Kidney (tissue), 22 donors: ENCODE measurements at places on chromosomes 5 and 9.

- no peak for DNase-seq
Measured at GRCh38 chr5:10365782-10366181, 12.3 kb downstream of the MARCHF6 start.

GRCh38 chr5:65938256-65938655 is 11.9 kb downstream of the ERBIN start:
- DNase-seq, result no peak

DNA sequence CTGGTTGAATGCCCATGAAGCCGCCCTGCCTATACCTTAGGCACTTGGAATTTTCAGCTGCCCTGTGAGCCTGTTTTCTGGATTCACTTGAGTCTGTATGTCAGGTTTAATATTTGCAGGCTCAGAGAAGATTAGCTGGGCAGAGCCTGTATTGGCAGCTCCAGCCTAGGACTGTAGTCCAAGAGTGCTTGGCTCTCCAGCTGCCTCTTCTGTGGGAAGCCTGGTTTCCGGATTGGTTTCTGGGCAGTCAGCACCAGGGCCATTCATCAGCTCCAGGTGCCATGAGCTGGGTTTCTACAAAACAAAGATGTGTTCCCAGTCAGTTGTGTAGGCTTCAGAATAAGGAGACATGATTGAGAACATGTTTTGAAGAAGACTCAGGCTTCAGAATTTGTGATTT is 90.1 kb downstream of the ARHGAP26 start:
- DNase-seq, result no peak

GRCh38 chr5:95934207-95934804 is 27.3 kb downstream of the ELL2 start:
- DNase-seq, result no peak

GRCh38 chr9:136014147-136014923 is 53.2 kb upstream of the UBAC1 start:
- no peak for DNase-seq

GRCh38 chr5:32302835-32303754 is 9.6 kb downstream of the MTMR12 start:
- peak; percentile 68 for DNase-seq

DNA sequence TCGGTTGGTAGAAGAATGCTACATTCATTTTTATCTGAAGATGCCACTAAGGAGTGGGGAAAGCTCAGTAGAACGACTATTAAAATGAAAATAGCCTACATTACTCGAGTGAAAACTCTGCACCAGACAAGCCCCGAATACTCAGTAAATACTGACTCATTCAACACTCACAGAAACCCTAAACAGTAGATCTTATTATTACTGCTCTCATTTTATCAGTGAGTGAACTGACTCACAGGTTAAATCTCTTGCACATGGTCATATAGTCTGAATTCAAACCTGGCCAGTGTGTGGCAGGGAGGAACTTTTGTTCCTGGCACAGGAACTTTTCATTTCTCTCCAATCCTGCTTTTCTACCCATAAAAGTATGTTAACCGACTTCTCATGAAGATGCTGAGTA is 9.6 kb upstream of the PAPPA start:
- DNase-seq, result no peak

DNA sequence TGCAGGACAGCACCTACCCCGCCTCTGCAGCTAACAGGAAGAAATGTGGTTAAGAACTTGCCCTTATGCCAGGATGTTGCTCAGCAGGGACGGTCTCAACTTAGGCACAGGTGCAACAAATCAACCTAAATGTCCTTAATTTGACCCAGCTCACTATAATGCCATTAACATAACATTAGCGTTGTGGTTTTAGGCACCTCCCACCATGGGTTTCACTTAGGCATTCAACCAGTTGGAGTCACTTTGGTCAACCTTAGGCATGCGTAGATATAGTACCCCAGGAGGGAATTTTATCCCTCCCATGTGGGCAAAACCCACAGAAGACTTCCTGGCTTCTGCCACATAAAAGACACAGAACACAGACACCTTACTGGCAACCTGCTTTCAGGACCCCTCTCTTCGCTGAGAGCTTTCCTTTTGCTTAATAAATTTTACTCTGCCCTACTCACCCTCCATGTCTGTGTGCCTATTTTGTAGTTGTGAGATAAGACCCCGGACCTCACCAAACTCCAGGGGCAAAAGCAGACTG is 8.7 kb upstream of the ERAP1 start:
- no peak for DNase-seq

- no peak for DNase-seq
Measured at GRCh38 chr9:78566948-78567675, 270.2 kb downstream of the PSAT1 start.

DNA sequence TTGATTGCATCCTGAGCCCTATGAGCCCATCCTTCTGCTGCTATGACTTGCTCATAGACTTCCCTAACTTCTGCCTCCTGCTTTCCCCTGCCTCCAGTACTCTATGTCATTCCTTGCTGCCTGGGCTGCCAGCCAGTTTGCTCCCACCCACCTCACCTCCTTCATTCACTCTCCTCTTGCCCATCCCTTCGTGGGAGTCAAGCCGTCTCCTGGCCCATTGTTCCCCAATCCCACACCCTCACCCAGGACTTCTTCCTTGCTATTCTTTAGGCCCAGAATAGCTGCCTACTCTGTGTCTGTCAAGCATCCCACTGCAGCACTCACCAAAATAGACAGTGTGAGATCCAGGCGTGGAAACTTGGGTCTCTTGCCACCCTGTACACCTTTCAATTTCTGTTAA is 131.0 kb downstream of the RASGRF2 start:
- no peak for DNase-seq

- no peak for DNase-seq
Measured at GRCh38 chr9:132993511-132993939, 15.0 kb downstream of the GFI1B start.

DNA sequence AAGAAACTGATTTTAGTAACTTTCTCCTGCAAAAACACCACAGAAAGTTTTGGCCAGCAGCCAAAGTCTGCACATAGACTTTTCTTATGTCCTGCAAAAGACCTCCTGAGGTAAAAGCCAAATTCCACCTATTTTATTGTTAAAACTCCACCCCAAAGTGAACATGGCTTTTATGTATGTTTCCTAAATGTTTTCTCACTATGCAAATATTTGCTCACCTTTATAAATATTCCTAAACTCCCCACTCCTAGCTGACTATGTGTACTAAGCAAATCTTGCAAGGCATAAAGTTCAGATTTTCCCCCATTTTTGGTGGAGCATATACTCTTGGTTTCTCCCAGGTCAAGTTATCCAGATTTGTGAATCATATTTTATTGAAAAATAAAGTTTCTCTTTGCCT is 446.2 kb downstream of the DNAH5 start:
- no peak for DNase-seq

- no peak for DNase-seq
Measured at GRCh38 chr5:138978080-138978479, 102.9 kb upstream of the LRRTM2 start.

- no peak for DNase-seq
Measured at GRCh38 chr9:105369911-105370310, 77.9 kb upstream of the FSD1L start.

DNA sequence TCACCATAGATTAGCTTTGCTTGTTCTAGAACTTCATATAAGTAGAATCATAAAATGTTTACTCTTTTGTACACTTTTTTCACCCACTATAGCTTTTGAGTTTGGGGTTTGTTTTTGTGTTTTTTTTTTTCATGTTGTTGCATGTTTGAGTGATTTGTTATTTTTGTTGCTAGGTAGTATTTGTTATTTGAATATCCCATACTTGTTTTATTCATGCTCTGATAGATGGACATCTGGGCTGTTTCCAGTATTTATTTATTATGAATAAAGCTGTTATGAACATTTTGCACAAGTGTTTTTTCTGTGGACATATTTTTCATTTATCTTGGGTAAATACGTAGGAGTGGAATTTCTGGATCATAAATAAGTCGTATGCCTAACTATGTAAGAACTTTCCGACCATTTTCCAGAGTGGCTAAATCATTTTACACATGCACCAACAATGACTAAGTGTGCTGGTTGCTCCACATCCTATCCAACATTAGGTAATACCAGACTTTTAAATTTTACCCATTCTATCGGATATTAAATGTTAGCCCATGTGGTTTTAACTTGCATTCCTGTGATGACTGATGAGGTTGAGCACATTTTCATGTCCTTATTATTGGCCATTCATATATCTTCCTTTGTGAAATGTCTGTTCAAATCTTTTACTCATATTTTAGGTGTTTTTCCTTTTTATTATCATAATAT is 69.1 kb upstream of the NR4A3 start:
- no peak for DNase-seq

DNA sequence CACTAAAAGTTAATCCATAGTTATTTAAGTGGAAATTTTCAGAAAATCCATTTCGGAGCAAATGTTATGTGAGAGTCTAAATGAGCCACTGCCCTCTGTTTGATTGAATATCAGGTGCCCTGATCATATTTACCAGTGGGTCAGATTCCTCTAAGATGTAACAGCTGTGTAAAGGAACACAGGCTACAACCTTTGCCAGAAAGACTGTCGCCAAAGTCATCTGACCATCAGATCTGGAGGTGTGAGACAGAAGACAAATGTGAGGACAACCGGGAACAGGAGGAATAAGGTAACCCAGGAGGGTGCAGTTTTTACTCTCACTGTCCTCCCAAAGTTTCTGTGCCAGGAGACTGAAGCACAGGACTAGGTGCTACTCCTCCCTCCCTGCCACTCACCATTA is 90.8 kb downstream of the CAAP1 start:
- no peak for DNase-seq

DNA sequence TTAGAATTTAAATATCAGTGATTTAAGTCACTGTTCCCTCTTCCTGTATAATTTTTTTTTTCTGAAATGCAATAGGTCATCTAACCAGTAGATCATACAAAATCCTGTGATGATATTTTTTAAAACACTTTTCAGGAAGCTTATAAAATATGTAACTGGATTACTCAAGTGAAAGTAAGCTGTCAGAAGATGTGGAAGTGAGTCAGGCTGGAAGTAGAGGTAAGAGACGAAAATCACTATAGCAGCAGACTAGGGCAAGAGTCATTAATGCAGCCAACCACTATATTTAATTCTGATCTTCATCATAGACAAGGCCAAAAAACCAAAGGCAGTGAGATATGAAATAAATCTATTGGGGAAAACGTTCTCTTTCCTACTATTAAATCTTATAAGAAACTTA is 65.7 kb upstream of the C6 start:
- DNase-seq, result no peak

GRCh38 chr5:93735378-93735777 is 6.0 kb downstream of the POU5F2 start:
- peak; percentile 34 for DNase-seq

DNA sequence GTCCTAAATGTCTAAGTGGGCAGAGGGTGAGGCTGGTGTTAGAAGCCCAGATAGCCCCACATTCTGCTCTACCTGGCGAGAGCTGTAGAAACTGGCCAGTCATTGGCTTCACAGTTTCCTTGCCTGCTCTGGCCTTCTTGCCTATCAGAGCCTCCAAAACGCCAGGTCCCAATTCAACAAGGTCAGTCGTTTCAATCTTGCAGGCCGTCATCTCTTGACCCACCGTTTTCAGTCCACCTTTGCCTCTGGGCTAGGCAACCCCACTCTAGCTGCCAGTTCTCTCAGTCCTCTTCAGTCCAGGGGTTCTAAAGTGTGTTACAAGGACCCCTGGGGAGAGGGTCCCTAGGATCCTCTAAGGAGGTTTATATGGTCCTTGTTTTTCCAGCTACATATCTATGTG is 20.0 kb upstream of the TIFAB start:
- DNase-seq, result no peak

- DNase-seq, result peak; percentile 31
Measured at GRCh38 chr5:172545291-172545801, 91.0 kb upstream of the SH3PXD2B start.

DNA sequence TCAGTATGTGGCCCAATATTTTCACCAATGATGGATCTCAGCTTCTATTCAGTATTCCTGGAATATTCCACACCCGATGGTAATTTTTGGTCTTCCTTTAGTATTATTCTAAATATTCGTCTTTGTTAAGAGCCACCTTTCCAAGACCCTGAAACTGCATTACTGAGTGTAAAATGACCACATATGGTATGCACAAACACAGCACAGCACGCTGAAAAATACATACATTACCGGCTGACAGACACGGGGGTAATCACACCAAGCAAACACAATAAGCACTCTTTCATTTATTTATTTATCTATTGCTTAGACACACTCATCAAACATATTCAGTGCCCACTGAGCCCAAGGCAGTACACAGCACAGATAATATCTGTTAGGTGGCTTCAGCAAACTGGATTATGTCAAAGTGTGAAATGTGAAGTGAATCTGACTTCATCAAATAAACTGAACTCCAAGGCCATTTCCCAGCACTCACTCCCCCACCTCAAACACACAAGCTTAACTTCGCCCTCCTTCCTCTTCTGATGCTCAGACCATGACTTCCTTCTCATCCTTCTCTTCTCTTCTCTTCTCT is 1637.8 kb upstream of the C9orf72 start:
- DNase-seq, result no peak

- no peak for DNase-seq
Measured at GRCh38 chr5:55604611-55605067, 69.9 kb upstream of the PLPP1 start.

GRCh38 chr5:83177803-83178202 is 100.5 kb downstream of the XRCC4 start:
- no peak for DNase-seq

- DNase-seq, result no peak
Measured at GRCh38 chr9:113798062-113799030, 77.8 kb upstream of the ZNF618 start.

- no peak for DNase-seq
Measured at GRCh38 chr9:89452561-89452960, 45.4 kb downstream of the SEMA4D start.

- no peak for DNase-seq
Measured at GRCh38 chr5:66249920-66250319, 105.8 kb downstream of the SREK1 start.

DNA sequence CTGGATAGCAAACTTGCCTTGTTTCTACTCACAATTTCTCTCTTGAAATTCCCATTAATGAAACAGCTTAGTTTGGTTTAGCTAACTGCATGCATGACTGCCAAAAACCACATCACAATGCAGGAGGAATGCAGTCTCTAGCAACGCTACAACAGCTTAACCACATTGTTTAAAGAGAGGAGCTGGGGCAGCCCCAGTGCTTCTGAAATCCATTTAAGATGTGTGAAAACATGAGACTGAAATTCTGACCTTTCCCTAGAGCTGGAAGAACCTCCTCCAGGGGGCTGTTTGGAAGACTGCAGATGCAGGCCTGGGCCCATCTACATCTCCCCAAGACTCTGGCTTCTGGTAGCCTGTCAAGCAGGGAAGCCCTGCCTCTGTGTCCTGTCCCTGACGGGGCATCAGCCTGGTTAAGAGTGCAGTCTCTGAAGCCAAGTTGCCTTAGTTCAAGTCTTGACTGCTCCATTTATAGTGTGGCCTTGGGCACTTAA is 157.1 kb downstream of the ZNF462 start:
- DNase-seq, result peak; percentile 38
